ENCODE measurements at places on chromosomes 16 and 17.
A peak's percentile ranks its signal among the peaks of the same experiment; 100 is the strongest.

- no peak for DNase-seq
Observed at GRCh38 chr17:57949649-57950048, 5.6 kb downstream of the CUEDC1 start.

GRCh38 chr17:59284317-59284716, 47.1 kb upstream of the YPEL2 start:
- DNase-seq: no peak

- no peak for DNase-seq
Observed at GRCh38 chr17:83076938-83077337, 2.5 kb upstream of the METRNL start.

DNA sequence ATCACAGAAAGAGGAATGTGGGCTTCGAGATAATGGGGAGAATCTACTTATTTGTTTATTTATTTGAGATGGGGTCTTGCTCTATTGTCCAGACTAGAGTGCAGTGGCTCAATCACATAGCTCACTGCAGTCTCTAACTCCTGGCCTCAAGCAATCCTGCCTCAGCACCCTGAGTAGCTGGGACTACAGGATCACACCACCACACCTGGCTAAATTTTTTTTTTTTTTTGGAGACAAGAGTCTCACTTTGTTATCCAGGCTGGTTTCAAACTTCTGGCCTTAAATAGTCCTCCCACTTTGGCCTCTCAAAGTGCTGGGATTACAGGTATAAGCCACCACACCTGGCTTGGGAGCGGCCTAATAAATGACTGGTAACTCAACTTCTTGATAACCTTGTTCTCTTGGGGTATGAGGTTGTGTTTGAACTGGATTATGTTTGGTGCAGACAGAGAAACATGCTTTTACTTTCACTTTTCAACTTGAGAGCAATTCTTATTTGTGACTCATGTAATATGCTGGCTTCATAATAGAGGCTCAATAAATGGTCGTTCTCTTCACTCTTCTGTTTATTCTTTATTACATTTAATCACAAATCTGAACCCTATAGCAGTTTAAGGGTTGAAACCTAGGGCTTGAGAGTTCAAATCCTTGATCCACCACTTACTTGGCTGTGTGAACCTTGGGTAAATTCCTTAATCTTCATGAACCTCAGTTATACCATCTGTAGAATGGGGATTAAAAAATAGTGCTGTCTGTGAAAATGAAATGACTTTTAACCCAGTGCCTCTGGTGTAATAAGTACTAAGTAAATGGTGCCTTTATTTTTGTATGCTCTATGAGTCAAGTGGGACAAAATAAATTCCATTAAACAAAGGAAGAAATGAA, 129.1 kb upstream of the HS3ST2 start:
- DNase-seq: peak; percentile 59

DNA sequence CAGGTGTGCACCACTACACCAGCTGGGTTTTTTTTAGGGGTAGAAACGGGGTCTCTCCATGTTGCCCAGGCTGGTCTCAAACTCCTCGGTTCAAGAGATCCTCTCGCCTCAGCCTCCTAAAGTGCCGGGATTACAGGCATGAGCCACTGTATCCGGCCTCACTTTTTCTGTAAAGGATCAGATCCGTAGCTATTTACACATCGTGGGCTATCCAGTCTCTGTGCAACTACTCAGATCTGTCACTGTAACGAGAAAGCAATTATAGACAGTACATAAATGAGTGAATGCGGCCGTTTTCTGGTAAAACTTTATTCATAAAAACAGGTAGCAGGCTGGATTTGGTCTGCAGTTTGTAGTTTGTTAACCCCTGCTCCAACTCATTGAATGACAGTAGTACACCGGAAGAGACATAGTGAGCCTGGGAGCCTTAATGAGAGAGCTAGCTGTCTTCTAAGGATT, 44.5 kb downstream of the VMP1 start:
- DNase-seq: no peak

DNA sequence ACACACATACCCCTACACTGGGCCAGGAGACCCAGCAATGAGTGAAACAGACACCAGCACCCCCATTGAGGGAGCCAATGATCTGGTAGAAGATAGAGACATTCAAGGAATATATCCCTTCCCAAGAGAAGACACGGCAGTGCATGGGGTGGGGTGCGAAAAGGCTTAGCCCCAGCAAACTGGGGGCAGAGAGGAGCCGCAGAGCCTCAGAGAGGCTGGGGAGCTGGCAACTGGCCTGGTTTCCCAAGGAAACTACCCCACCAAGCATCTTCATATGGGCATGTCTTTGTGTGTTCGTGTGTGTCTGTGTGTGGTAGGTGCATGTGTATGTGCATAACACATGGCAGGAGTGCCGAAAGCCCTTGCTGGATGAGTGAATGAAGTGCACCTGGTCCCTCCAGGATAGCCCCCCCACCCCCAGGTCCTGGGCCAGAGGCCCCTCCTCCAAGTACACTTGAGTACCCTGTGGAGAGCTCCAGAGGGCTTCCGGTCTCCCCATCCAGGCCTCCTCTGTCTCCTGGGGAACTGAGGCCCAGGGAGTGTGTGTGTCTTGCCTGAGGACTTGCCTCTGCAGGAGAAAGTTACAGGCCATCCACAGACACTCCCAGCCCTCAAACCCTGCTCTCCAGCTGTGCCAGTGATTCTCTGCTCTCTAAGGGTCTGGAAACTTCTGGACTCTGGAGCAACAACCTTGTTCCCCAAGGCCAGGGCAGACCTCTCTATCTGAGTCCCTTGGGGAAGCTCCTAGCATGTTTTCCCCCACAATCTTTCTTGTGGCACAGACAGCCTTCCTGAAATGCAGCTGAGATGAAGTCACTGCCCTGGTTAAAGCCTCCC, 15.9 kb downstream of the TBX2 start:
- DNase-seq: no peak

- no peak for DNase-seq
Observed at GRCh38 chr16:57997528-57998265, 2.8 kb downstream of the ZNF319 start.

DNA sequence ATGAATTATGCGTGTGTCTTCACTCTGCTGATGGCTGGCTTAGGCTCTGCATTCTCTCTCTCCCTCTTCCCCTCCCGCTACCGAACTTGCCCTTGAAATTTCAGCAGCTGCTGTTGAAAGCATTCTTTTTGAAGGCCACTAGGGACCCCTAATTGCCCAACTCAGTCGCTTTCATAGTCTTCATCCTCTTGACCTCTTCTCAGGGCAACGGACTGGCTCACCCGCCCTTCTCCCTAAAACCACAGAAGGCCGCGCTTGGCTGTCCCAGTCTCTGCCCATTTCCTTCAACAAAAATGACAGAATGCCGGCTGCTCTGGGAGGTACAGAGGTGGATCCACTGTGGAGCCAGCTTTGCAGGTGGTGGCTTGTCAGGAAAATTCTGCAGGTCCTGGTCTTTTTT, 21.0 kb upstream of the FMNL1 start:
- no peak for DNase-seq

GRCh38 chr17:57810721-57811637, 38.9 kb downstream of the MRPS23 start:
- no peak for DNase-seq

GRCh38 chr16:79901522-79901921, 301.0 kb upstream of the MAF start:
- no peak for DNase-seq

All from HCEC 1CT (cell line).